ENCODE measurements at places on chromosomes 2 and 18. TPM values are rescaled to one million over a fixed set of nuclear protein-coding genes. Genes with fewer than 3 reads are reported as not detected.

The IL1RN gene
- not detected for total RNA-seq

The UNC80 gene
- total RNA-seq = not detected

The MARCO gene
- not detected for total RNA-seq

The STPG4 gene
- 0.32 TPM for total RNA-seq

The LIMS2 gene
- total RNA-seq = 2.6 TPM

The POTEJ gene
- total RNA-seq = not detected

The EHD3 gene
- total RNA-seq = 21.7 TPM

The CACNB4 gene
- 1.2 TPM for total RNA-seq

The SPR gene
- total RNA-seq = 35.9 TPM

The FOXD4L1 gene
- 0.30 TPM for total RNA-seq

The CASP10 gene
- total RNA-seq = 4.5 TPM

The CAD gene
- 32.1 TPM for total RNA-seq

The DSC3 gene
- 29.1 TPM for total RNA-seq

The COPS7B gene
- total RNA-seq = 17.2 TPM

The SLC19A3 gene
- 0.18 TPM for total RNA-seq

The ANKRD30BL gene
- total RNA-seq = not detected

The IL1F10 gene
- not detected for total RNA-seq

The PLEK gene
- total RNA-seq = under 0.01 TPM

The ASPRV1 gene
- 0.30 TPM for total RNA-seq

The IL37 gene
- not detected for total RNA-seq

The GKN2 gene
- not detected for total RNA-seq

The GPR35 gene
- total RNA-seq = 0.30 TPM

The UCN gene
- total RNA-seq = 0.30 TPM

The EPAS1 gene
- total RNA-seq = 58.2 TPM

The ONECUT2 gene
- total RNA-seq = 0.05 TPM

The DIS3L2 gene
- total RNA-seq = 20.8 TPM

The TNS1 gene
- 173 TPM for total RNA-seq

The FAM124B gene
- 0.30 TPM for total RNA-seq

The CFAP65 gene
- total RNA-seq = not detected

The MFSD6 gene
- 8.4 TPM for total RNA-seq

The TTR gene
- total RNA-seq = not detected

The ASTL gene
- 0.23 TPM for total RNA-seq

The IRS1 gene
- total RNA-seq = 10.4 TPM

The GALR1 gene
- not detected for total RNA-seq

The GAL3ST2 gene
- under 0.01 TPM for total RNA-seq

The CCBE1 gene
- total RNA-seq = 0.59 TPM

The SERPINB13 gene
- total RNA-seq = not detected

The ASIC4 gene
- total RNA-seq = 0.09 TPM

The NETO1 gene
- total RNA-seq = 0.74 TPM

The MOCOS gene
- total RNA-seq = 11.3 TPM

The KRTCAP3 gene
- total RNA-seq = not detected

The GCG gene
- total RNA-seq = not detected

The IL18RAP gene
- not detected for total RNA-seq

The CDH7 gene
- total RNA-seq = not detected

The NOL4 gene
- total RNA-seq = 0.30 TPM

The KCNG2 gene
- not detected for total RNA-seq

The CDK15 gene
- total RNA-seq = 6.3 TPM

The PDCD1 gene
- not detected for total RNA-seq

The ABCG8 gene
- total RNA-seq = not detected

The KCNS3 gene
- 5.5 TPM for total RNA-seq

The CXCR2 gene
- not detected for total RNA-seq

The DYSF gene
- total RNA-seq = 0.30 TPM

The REG1B gene
- not detected for total RNA-seq
